ENCODE measurements at places on chromosomes 1 and 21.

GRCh38 chr21:41932191-41932575, 21.6 kb downstream of the C2CD2 start:
- DNase-seq, result no peak

GRCh38 chr21:45522986-45523385, 19.3 kb downstream of the SLC19A1 start:
- no peak for DNase-seq

- no peak for DNase-seq
These were observed 335.0 kb downstream of the TGFB2 start for GRCh38 chr1:218679988-218680748.

DNA sequence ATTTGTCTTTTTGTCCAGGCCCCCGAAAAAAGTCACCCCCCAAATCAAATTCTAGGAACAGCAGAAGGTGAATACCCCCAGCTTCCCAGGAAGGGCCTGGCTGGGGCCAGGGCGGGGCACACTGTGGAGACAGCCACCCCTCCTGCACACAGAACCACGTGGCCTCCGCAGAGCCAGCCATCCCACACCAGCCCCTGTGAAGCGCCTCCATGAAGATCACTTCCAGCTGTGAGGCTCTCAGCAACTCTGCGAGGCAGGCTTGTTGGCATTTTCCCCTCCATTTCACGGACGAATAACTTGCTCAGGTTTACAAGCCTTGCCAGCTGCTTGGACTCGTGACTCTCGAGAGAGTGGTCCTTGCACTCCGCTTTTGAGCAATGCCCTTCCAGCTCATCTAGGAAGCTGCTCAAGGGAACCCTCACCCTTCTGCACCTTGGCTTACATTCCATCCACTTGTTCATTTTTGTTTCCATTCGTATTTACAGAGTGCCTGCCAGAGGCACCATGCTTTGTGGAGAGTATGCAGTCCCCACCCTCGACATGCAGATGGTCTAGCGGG, 48.2 kb downstream of the SYT6 start:
- no peak for DNase-seq

DNA sequence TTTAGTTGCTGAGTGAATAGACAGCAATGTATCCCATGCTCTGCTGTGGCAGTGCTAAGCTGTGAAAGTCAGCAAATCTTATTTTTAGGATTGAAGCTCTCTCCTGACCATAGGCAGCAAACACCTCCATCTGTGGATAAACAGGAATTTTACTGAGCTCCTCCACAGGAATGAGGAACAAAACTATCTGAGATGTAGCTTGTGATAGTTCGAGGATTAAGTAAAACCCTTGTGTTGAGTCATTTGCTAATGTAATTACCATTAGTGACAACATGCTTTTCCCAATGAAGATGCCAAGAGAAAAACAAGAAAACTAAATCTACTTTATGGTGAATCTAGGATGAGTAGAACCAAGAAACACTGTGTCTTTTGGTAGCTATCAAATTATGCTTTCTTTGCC, 122.7 kb downstream of the CLEC20A start:
- DNase-seq, result no peak

DNA sequence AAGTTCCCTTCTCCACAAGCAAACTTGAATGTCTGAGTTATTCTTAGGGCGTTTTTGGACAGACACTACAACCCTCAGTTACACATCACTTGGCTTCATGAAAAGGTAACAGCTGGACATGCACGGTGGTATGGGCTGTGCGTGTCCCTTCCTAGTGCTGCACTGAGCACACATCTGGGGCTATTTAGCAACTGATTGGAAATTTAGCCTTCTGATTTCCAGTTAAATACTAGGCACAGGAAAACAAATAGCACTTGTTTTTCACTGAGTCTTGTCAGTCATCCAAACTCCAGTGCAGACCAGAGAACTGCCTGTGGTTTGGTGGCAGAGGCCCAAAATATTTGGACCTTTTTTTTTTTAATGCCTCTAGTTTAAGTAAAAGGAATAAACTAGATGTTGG, 134.7 kb downstream of the TGFBR3 start:
- no peak for DNase-seq

DNA sequence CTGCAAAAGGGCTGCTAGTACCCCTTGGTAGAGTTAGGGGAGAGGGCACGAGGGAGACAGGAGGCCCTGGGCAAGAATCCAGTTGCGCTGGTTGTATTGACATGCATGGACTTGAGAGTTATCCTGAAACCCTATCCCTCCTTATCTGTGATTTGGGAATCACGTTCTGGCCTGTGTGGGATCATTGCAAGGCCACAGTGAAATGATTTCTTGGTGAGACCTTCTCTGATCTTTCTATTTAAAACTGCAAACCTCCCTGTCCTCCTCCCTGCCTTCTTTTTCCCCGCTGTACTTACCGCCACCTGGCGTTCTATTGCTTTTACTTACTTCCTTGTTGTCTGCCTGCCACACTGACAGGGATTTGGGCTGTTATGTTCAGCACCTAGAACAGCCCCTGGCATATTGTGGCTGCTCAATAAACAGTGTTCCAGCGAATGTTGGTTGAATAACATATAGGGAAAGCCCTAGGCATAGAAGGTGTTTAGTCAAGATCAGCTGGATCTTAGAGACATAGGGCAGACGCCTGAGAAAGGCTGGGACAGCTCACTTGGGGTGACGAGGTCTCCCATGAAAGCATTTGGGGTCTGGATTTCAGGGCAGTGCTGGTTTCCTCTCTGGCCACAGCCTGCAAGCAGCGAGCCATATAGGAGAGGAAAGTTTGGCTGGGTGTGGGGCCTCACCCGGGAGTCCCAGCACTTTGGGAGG, 25.6 kb downstream of the ALPL start:
- DNase-seq, result no peak

DNA sequence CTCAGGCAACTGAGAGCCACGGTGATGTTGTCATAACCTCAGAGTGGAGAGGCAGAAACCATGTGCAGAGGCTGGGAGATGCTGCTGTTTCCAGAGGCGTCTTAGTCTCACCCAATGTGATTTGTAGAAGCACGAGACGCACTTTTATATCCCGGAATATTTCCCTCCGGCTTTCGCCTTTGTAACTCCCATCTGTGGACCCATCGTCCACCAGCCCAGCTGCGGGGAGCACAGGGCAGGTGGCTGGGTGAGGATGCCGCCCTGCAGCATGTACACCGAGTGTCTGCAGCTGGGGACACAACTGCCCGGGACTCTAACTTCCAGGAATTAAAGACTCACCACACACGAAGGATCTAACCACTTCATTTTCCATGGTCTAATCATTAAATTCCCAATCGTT, 43.5 kb downstream of the UBASH3A start:
- DNase-seq, result no peak

- no peak for DNase-seq
These were observed 5.0 kb downstream of the NDUFS2 start for GRCh38 chr1:161207173-161207572.

- peak; percentile 10 for DNase-seq
These were observed 312 bp downstream of the ARNT start for GRCh38 chr1:150876119-150876454.

GRCh38 chr1:208431721-208432120, 187.5 kb upstream of the PLXNA2 start:
- DNase-seq, result no peak

Data from smooth muscle cell of the brain vasculature (primary cell).